ENCODE measurements at places on chromosomes 4 and X.
A peak's percentile ranks its signal among the peaks of the same experiment; 100 is the strongest.

DNA sequence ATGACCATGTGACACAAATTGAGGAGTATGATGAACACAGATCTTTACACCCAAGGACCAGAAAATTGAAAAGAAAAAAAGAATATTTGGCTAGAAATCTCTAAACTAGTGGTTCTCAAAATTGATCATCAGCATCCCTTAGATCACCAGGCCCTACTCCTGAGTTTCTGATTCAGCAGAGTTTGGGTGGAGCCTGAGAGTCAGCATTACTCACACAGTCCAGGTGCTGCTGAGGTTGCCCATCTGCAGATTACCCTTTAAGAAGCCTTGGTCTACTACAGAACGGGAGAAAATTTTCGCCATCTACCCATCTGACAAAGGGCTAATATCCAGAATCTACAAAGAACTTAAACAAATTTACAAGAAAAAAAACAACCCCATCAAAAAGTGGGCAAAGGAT is 182.8 kb downstream of the MOSPD2 start:
- DNase-seq: no peak

DNA sequence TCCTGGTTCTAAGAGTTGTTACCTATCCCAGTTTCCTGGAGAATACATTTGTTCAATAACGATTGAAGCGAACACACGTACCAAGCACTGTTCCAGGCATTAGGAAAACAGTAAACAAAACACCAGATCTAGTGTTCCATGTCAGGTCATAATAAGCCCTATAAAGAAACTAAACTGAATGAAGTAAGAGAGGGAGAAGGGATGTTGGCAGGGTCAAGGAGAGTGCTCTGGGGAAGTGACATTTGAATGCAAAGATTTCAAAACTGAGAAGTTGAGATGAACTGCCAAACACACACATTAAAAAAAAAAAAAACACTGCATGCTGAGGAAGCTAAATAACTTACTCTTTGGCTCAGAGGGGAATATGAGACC is 14.4 kb upstream of the ENAM start:
- no peak for DNase-seq

GRCh38 chr4:184620212-184620867 is 28.9 kb downstream of the CASP3 start:
- DNase-seq: no peak

GRCh38 chrX:71996826-71997225 is 86.2 kb downstream of the NHSL2 start:
- no peak for DNase-seq

DNA sequence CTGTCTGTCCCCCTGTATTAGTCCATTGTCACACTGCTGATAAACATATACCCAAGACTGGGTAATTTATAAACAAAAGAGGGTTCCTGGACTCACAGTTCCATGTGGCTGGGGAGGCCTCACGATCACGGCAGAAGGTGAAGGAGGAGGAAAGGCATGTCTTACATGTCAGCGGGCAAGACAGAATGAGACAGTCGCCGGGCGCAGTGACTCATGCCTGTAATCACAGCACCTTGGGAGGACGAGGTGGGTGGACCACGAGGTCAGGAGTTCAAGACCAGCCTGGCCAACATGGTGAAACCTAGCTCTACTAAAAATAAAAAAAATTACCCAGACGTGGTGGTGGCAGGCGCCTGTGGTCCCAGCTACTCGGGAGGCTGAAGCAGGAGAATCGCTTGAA is 24.7 kb downstream of the IL3RA start:
- DNase-seq: no peak

GRCh38 chrX:54747733-54748393 is 50.2 kb downstream of the ITIH6 start:
- DNase-seq: no peak

- DNase-seq: no peak
Observed at GRCh38 chr4:154471526-154472331, 19.9 kb downstream of the DCHS2 start.

DNA sequence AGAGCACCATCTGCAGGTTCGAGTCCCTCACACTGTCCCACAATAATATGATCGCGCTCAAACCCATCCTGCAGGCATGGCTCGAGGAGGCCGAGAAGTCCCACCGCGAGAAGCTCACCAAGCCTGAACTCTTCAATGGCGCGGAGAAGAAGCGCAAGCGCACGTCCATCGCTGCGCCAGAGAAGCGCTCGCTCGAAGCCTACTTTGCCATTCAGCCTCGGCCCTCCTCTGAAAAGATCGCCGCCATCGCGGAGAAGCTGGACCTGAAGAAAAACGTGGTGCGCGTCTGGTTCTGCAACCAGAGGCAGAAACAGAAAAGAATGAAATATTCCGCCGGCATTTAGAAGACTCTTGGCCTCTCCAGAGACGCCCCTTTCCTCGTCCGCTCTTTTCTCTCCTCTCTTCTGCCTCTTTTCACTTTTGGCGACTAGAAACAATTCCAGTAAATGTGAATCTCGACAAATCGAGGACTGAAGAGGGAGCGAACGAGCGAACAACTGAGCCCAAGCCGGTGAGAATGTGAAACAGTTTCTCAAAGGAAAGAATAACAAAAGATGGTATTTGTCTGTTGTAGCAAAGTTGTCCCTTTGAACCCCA is 1.9 kb downstream of the POU4F2 start:
- DNase-seq: no peak

DNA sequence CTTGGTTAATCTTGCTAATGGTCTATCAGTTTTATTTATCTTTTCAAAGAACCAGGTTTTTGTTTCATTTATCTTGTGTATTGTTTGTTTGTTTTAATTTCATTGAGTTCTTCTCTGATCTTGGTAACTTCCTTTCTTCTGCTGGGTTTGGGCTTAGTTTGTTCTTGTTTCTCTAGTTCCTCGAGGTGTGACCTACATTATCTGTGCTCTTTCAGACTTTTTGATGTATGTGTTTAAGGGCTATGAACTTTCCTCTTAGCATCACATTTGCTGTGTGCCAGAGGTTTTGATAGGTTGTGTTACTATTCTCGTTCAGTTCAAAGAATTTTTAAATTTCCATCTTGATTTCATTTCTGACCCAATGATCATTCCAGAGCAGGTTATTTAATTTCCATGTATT is 365.4 kb upstream of the GATB start:
- no peak for DNase-seq

- no peak for DNase-seq
Observed at GRCh38 chr4:107619731-107620130, 100.3 kb downstream of the PAPSS1 start.

DNA sequence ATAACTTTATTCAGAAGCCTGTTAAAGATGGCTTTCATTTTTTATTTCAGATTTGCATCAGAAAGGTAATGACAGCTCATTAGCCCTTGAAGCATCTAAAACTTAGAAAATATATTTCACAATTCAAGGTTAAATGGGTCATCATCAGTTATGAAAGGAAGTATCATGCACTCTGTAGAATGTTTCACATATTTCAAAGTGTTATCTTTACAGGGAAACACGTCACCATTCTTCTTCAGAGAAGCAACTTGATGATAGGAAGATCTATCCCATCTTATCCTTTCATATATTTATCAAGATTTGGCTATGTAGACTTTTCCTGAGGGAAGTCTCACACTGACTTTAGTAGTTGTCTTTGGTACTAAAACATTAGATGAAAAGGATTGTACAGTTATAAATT is 277.8 kb downstream of the TENM3 start:
- no peak for DNase-seq

DNA sequence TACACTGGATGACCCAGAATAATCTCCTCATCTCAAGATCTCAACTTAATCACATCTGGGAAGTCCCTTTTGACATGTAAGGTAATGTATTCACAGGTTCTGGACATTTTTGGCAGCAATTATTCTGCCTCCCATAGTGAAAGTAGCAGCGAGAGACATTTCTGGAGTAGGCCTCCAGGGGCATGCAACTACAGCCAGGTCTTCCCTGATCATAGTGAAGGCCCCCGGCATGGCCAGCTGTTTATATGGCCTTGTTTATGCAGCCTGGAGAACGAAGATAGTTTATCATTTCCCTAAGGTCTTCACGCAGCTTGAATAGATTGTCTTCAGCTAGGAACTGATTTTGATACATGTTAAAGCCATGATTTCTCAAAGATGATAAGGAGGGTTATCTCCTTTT is 139.9 kb downstream of the RNF150 start:
- no peak for DNase-seq

DNA sequence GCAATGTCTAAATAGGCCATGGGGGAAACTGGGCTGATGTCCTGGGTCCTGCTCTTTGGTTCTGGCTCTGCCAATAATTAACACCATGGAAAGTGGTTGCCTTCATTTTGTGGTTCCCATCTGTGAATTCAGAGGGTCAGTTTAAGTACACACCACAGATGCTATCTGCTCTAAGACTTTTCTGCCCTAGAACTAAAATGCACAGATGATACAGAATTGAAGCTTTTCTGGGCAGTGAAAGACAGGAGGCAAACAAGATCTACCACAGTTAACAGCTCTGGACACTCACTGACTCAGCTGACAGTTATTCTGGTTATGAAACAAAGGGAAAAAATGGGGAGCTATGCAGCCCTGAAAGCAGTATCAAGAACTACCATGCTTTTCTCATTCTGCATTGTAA is 37.3 kb downstream of the APBB2 start:
- DNase-seq: peak; percentile 24

- DNase-seq: no peak
Observed at GRCh38 chr4:17280261-17281018, 231.4 kb downstream of the QDPR start.

DNA sequence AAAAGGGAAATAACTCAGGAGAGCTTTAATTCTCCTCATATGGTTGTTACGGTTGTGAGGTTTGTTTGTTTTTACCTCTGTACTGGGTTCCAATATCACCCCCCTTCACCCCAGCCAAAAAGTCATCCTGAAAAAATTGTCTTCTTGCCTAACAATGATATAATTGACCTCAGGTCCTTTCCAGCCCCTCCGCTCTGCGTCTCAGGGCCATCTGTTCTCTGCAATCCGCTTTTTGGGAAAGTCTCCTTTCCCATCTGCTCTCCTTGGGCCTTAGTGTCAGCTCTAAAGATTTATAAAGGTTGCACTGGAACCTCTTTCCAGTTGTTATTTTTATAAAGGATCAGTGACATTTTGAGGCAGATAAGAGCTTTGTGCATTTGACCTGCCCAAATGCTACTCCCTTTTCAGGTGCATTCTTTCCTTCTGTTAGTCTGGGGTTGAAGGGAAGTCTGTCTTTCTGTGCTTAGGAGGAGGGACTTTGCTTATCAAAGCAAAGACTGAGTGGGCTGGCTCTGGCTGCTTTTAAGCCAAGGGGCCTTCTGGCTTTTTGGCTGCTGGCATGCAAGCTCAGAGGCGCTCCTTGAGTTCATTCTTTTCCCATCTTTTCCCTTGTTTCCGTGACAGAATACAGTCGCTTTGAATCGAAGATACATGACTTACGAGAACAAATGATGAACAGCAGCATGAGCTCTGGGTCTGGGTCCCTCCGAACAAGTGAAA is 34.1 kb downstream of the DLG3 start:
- no peak for DNase-seq

DNA sequence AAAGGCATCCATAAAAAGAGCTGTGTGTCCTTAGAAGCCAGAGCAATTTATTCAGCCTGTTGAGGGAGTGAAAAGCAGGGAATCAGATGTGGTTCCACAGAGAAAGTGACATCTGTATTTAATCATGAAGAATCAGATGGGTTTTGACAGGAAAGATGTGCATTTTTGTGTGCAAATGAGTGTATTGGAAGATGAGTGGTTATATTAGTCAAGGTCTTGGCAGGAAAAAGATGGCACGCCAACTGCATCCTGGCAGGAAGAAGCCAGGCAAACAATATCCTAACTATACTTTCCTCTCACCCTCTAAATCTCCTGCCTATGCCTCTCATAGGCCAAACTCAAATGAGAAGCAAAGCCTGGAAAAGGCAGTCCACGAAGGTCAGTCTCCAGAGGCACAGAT is 59.1 kb downstream of the SCFD2 start:
- no peak for DNase-seq

DNA sequence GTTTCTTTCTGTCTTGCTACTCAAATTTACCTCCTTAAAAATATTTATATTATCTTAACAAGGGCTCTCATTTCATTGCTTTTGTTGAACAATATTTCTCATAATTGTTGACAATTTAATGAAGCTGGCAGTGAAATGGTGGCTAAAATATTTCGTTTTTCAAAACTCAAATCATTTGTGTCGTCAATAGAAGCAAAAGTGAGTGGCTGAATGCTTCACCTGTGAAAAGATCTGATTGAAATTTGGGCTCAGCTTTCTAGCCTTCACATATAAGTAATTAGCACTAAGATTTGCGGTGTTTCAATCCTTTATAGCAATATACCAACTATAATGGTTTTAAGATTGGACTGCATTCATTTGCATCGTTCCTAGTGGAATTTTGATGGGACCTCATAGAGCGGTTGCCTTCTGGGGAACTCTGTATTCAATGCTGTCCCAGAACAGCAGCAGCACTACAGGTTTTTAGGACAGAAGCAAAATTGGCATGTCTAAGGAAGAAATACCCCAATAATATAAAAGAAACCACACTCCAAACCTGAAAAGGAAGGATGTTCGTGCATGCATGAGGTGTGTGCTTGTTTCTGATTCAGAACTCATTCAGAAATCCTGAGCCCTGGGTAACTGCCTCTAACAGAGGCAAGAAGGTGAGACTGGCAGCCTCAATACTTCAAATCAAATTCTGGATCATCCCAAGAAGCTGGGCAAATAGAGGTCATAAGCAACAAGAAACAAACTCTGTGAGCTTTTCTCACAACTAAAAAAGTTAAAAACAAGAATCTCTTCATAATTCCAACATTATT is 2.5 kb downstream of the CXCL1 start:
- no peak for DNase-seq

- DNase-seq: no peak
Observed at GRCh38 chrX:107601326-107601725, 27.0 kb upstream of the PRPS1 start.

- no peak for DNase-seq
Observed at GRCh38 chr4:21688596-21689265, 259.8 kb downstream of the KCNIP4 start.

DNA sequence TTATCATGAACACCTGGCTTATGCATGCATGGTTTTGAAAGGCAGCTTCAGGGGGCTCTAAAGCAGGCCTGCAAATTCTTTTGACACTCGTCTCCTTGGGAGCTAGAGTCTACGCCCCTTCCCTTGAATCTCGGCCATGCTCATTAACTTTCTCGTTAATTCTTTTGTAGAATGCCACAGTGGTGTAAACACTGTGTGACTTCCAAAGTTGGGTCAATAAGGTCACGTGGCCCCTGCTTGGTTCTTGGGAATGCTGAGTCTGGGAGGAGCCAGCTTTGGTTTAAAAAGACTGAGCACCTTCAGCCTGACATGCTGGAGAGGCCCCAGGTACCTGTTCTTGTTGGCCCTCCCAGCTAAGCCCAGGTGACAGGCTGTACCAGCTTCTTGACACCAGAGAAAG is 228.4 kb downstream of the DHRSX start:
- no peak for DNase-seq

DNA sequence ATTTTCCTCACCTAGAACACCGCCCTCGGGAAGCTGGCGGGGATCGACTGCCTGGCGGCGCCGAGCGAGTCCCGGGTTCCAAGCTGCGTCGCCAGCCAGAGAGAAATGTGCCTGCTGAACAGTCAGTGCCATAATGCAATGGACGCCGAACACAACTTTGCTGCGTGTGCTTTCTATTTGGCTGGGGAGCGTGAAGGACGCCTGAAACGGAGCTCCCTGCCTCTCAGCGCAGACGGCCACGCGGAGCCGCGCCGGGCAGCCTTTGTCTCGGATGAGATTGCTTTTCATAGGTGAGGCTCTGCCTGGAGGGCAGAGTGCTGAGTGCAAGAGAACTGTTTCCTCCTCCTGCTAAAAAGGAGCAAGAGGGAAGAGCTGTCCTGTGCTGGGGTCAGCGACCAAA is 107.7 kb upstream of the BCOR start:
- DNase-seq: no peak

- DNase-seq: no peak
Observed at GRCh38 chrX:69024931-69025330, 140.3 kb downstream of the PJA1 start.

GRCh38 chr4:177441061-177441802 is 1.0 kb downstream of the AGA start:
- DNase-seq: no peak
